ENCODE measurements at places on chromosomes 12 and 14. TPM values are rescaled to one million over a fixed set of nuclear protein-coding genes. Genes with fewer than 3 reads are reported as not detected.

DNA sequence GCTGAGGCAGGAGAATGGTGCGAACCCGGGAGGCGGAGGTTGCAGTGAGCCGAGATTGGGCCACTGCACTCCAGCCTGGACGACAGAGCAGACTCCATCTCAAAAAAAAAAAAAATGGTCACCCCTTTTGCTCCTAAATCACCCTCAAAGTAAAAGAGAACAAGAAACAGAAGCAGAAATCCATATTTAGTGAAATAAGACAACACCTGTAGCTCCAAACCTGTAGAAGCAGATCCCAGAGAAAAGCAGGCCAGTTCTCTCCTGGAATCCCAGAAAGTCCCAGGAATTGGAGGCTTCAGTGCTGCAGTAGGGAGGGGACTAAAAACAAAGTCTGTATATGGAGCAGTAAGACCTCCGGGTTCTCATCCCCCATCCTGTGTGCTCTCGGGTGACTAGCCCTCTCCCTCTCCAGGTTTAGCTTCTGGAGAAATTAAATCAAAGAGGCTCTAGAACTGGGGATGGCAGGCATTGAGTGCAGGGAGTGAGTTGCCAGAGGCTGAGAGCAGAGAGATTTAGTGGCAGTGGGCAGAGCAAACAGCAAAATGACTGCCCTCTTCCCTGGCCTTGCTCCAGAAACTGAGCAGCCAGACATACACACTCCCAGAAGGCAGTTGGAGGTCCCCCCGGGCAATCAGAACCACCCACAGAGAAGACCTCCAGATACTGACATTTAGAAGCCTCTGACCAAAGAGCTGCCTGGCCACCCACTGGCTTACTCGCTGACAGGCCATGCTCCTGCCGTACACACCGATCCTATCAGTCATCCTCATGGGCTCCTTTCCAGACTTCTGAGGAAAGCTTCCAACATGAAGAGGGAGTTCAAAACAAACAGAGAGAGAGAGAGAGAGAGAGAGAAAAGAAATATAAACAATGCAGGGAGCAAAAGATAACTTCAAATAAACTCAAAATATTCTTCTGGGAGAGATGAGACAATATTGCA, 6.3 kb upstream of the MLXIP start:
- DNase-seq: no peak
- no peak overlapping the region for H3K27ac ChIP-seq
- H3K36me3 ChIP-seq: no peaks in the 10 kb centered on the region
- peaks cover 2% of the 10 kb centered on the region for H3K27me3 ChIP-seq
- H3K4me1 ChIP-seq: no peaks in the 10 kb centered on the region
- no peak overlapping the region for H3K4me3 ChIP-seq

DNA sequence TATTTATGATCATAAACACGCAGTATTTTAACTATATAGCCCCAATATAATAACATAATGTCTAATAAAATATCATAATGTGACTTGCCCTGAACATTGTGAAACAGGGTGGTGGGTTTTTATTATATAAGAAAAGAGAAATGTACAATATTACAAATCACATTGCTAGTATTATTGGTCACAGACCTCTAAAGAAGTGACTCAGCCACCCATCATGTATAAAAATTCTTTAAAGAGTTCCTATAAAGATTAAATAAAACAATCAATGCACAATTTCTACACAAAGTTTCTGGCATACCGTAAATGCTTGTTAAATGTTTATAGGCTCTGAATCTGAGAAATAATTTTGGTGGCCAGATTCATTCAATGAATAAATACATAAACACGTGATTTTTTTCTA, 28.9 kb downstream of the ABCC9 start:
- no peaks in the 10 kb centered on the region for H3K36me3 ChIP-seq
- no peak overlapping the region for H3K4me3 ChIP-seq
- H3K4me1 ChIP-seq: no peaks in the 10 kb centered on the region
- H3K27me3 ChIP-seq: no peaks in the 10 kb centered on the region
- no peak overlapping the region for H3K27ac ChIP-seq

- no peaks in the 10 kb centered on the region for H3K27me3 ChIP-seq
- no peak for DNase-seq
- H3K4me1 ChIP-seq: no peaks in the 10 kb centered on the region
- no peaks in the 10 kb centered on the region for H3K36me3 ChIP-seq
These were observed 72.3 kb downstream of the SLC4A8 start for GRCh38 chr12:51496895-51497294.

DNA sequence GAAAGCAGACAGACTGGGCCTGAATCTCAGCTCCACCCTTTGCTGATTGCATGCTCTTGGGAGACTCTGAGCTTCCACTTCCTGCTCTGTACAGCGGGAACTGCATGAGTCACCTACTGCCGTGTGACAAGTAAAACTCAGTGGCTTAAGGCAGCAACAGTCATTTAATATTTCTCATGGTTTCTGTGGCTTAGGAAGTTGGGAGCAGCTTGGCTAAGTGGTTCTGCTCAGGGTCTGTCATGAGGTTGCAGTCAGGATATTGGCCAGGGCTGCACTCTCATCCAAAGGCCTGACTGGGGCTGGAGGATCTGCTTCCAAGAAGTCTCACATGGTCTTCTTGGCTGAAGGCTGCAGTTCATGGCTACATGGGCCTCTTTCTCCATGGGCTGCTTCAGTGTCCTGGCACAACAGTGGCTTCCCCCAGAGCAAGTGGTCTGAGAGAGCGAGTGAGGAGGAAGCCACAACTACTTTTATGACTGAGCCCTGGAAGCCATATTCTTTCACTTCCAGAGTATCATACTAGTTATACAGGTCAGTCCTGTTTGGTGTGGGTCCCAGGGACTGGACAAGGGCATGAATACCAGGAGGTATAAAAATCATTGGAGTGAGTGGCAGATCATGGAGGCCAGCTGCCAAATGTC, 49.7 kb downstream of the FAM222A start:
- H3K4me3 ChIP-seq: no peak overlapping the region
- DNase-seq: no peak
- no peaks in the 10 kb centered on the region for H3K36me3 ChIP-seq
- no peaks in the 10 kb centered on the region for H3K27me3 ChIP-seq
- no peak overlapping the region for H3K27ac ChIP-seq

DNA sequence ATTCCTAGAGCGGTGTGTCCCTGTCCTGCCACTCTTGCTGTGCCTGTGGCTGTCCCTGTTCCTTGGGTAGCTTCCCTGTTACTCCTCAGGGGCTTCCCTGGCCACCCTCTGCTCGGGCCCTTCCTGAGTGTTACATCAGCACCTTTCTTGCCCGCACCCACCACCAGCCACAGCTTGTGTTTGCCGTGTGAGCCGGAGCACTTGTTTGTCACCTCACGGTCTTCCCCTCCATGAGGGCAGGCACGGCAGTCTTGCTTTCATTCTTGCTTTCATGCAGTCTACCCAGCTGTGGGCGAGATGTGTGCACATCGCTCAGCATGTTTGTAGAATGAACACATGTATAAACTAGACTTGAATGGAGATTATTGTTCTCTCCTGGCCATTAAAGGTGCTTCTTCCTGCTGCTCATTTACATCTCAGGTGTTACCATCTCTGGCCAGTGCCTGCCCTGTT, 42.0 kb downstream of the TRAF3 start:
- no peak for DNase-seq
- H3K4me3 ChIP-seq: no peak overlapping the region
- H3K4me1 ChIP-seq: peaks cover 43% of the 10 kb centered on the region

Gene PLD4
- not detected for total RNA-seq

Gene OR10A7
- not detected for total RNA-seq

Measured in GM23338 (cell line).